NCI-H510A (cell line): ENCODE measurements at places on chromosomes 2 and 18.
A peak's percentile ranks its signal among the peaks of the same experiment; 100 is the strongest.

DNA sequence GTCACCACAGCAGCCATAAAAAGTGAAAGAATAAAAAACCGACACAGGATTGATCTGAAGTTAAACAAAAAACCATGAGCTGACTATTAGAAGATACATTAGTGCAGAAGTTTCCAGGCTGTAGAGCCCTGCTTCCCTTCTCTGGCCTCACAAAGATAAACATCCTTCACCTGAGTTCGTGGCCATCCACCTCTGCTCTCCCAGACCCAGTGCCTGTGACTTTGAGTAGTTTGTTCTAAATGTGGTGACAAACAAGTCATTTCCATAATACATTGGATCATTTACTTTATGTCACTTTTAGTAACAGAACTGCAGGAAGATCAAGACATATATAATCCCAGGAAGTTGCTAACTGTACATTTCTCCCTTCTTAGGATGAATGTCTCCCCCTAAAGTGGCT, 241.9 kb upstream of the MAP2 start:
- no peak for DNase-seq

DNA sequence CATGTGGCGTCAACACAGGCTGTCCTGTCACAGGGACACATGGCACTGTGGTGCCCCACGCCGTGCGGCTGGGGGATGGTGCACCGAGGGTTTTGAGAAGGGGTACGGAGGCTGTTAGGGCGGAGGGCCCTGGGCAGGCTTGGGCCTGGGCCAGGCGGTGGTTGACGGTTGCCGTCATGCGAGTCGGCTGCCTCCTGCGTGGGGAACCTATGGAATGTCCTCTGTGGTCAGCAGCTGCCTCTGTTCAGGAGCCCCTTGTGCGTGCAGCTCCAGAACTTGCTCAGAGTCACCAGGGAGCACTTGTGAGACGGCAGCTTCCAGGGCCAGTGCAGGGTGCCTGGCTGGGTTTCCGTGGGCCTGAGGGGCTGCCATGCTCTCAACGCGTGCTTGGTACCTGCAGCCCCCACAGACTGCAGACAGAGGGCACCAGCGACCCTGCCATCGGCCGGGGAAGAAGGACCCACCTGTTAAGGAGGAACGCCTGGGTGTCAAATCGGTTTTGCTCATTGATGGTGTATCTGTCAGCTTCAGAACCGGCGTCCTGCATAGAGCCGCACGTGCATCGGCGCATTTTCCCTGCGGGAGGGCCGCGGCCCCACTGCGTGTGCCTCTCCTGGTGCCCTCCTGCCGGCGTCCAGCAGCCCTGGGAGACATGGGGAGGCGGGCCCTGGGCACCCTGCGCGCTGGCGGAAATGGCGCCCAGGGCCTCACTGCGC, 10.0 kb upstream of the D2HGDH start:
- no peak for DNase-seq

GRCh38 chr2:177896587-177896986, 176.0 kb downstream of the PDE11A start:
- no peak for DNase-seq

DNA sequence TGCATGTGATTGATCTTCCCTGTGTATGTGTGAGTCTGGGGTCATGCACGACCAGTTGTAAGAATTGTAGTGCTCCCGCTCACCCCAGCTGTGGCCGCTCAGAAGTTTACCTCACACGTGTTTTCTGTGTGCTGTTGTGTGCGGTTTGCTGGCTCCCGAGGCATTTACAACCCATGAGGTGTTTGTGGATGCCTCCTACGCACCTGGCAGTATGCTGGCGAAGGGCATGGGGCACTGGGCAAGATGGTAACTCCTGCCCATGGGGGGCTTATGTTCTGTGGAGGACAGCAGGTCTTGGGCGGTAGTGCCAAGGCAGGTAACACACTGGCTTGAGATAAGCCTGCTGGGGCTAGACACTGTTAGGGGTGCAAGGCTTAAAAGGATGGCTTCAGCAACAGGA, 102.6 kb upstream of the HS6ST1 start:
- no peak for DNase-seq

GRCh38 chr2:226125176-226125883, 674.3 kb downstream of the IRS1 start:
- DNase-seq: no peak

- DNase-seq: no peak
These were observed 110.0 kb downstream of the OSBPL6 start for GRCh38 chr2:178304333-178304732.

- DNase-seq: no peak
These were observed 21.7 kb upstream of the ZBTB14 start for GRCh38 chr18:5317186-5317585.

DNA sequence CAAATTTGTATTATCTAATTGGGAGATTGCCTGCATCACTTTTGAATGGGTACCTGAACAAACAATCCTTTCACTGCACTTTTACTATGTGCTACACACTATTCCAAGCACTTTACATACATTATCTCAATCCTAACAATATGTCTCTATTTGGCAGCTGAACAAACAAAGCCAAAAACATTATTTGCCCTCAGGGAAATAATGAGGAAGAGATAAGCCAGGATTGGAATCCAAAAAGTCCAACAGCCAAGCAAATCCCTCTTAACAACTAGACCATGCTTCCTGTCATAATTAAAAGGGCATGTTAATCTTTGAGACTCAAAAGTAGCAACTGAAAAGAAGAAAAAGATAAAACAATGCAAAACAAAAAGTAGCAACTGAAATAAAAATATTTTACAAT, 32.1 kb downstream of the RPRD1A start:
- DNase-seq: peak; percentile 40

DNA sequence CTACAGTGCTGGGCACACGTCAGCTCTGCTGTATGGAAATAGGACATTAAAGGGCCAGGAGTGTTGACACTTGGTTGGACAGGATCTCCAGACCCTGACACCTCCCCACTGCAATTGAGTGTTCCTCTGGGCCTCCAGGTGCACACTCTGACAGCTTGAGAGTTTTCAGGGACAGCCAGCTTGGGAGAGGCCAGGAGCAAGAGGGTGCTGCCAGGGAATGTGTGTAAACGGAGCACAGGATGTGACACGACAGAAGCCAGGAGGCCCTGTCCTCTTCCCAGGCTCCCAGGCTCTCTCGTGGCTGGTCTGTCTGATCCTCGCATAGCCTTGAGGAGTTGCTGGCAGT, 318.1 kb upstream of the HS6ST1 start:
- peak; percentile 28 for DNase-seq

GRCh38 chr18:76554547-76555222, 59.6 kb upstream of the ZNF516 start:
- DNase-seq: no peak

GRCh38 chr2:175170659-175171304, 2.8 kb upstream of the ATF2 start:
- DNase-seq: no peak

- no peak for DNase-seq
These were observed 336.9 kb downstream of the BCL11A start for GRCh38 chr2:60216452-60216995.

DNA sequence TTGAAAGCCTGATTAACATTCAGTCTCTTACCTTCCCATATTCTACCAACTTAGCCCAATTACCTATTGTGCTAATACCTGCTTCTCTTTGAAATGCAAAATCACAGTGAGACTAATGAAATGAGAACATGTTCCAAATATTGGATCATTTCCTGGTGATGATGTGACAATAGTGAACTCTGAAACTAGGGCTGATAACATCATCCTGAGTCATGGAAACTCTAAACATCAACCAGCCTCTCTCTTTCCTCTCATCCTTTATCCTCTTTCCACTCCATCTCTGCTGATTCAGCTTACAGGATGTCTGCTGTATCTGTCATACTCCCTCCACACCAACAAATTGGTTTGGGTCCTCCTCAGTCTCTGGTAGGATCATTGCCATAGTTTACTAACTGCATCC, 98.8 kb upstream of the NCKAP5 start:
- DNase-seq: no peak

- DNase-seq: no peak
These were observed 12.7 kb downstream of the TMEM177 start for GRCh38 chr2:119691651-119692245.

- DNase-seq: no peak
These were observed 750 bp downstream of the NPAS2 start for GRCh38 chr2:100820523-100821254.

- no peak for DNase-seq
These were observed 22.1 kb upstream of the MAP2 start for GRCh38 chr2:209401788-209402187.

DNA sequence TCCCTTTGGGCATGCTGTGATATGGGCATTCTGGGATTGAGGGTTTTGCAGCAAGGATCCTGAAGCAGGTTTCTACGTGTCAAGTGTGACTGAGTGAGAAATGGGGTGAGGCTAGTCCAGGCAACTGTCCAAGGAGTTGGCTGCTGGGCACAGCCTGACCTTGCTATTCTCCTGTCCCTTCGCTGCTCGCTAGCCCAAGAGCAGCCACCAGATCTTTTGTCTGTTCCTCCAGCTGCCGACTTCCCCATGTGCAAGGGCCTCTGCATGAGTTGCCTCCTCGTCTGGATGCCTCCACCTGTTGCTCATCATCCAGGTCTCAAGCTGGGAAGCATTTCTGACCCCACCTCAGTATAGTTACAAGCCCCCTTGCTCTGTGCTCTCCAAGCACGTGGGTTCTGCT, 71.1 kb downstream of the DYSF start:
- no peak for DNase-seq
